ENCODE measurements at places on chromosomes 7 and 10.

DNA sequence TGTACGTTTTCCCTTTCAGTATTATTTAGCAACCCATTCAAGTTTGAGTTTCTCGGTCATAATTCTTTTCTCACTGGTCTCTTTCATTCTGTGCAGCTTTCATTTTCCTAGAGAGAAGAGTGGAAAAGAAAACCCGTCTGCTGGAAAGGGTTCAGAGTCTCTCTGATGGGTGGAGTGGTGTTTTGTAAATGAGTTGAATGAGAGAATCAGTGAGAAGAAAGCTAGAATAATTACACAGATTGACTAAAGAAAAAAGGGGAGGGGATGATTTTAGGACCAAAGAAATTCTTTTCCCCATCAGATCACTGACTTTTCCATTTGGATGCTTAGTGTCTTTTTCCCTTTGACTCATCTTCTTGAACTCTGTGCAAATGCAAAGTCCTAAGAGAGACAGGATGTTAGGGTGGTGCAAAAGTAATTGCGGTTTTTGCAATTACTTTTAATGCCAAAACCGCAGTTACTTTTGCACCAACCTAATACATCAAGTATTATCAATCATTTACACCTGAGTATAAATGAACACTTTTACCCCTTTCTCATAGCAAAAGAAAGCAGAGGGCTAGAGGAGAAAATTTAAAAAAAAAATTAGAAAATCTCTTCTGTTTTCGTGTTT lies 242.1 kb upstream of the SP4 start:
- DNase-seq, result no peak

- DNase-seq, result no peak
These were observed 57.6 kb downstream of the VOPP1 start for GRCh38 chr7:55514546-55515265.

DNA sequence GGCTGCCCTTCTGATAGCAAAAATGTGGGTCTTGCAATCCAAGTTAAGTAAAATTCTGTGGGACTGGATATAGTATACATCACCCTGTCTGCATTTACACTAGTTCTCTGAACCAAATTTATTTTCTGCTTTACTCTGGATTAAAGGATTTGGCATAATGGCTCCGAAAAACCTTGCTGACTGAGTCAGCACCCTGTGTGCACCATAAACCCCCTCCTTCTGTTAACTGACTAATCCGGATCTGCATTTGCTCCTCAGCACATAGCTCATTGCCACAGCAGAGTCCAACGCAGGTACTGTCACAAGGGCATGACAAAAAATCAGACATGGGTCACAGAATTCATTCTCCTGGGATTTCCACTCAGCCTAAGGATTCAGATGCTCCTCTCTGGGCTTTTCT lies 1.3 kb downstream of the OR2A5 start:
- no peak for DNase-seq

GRCh38 chr10:92719991-92720830 lies 30.5 kb downstream of the HHEX start:
- peak; percentile 94 for DNase-seq

DNA sequence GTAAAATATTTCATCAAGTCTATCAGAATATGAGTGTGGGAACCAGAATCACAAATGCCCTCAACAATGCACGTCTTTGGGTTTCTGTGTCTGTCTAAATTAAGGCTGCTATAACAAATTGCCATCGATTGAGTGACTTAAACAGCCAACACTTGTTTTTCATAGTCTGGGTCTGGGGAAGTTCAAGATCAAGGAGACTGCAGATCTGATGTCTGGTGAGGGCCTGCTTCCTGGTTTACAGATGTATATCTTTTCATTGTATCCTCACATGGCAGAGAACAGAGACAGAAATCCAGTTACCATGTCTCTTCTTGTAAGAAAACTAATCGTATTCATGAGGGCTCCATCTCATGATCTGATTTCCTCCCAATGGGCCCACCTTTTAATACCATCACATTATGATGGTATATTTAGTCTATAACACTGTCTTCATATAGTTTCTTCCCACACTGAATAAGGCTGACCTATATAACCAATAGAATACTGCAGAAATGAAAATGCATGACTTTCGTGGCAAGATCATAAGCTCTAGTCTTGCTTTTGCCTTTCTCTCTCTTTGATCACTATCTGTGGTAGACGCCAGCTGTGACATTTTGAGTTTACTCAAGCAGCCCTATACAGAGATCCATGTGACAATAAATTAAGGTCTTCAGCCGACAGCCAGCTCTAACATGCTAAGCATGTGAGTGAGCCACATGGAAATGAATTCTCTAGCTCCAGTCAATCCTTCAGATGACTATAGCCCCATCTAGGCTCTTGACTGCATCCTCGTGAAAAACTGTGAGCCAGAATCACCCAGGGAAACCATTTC lies 51.9 kb downstream of the THSD7A start:
- DNase-seq, result no peak

DNA sequence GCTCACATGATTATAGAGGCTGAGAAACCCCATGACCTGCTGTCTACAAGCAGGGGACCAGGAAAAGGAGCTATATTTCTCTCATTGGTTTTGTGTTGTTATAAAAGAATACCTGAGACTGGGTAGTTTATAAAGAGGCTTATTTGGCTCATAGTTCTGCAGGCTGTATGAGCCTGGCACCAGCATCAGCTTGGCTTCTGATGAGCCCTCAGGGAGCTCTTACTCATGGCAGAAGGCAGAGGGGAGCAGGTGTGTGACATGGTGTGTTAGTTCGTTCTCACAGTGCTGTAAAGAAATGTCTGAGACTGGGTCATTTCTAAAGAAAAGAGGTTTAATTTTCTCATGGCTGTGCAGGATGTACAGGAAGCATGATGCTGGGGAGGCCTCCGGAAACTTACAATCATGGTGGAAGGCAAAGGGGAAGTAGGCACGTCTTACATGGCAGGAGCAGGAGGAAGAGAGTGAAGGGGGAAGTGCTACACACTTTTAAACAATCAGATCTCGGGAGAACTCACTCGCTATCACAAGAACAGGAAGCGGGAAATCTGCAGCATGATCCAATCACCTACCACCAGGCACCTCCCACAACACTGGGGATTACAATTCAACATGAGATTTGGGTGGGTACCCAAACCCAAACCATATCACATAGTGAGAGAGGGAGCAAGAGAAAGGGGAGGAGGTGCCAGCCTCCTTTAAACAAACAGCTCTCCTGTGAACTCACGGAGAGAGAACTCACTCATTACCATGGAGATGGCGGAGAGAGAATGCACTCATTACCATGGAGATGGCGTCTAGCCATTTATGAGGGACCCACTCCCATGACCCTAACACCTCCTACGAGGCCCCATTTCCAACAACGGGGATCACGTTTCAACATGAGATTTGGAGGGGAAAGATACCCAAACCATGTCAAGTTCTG lies 133.4 kb downstream of the JCAD start:
- no peak for DNase-seq

DNA sequence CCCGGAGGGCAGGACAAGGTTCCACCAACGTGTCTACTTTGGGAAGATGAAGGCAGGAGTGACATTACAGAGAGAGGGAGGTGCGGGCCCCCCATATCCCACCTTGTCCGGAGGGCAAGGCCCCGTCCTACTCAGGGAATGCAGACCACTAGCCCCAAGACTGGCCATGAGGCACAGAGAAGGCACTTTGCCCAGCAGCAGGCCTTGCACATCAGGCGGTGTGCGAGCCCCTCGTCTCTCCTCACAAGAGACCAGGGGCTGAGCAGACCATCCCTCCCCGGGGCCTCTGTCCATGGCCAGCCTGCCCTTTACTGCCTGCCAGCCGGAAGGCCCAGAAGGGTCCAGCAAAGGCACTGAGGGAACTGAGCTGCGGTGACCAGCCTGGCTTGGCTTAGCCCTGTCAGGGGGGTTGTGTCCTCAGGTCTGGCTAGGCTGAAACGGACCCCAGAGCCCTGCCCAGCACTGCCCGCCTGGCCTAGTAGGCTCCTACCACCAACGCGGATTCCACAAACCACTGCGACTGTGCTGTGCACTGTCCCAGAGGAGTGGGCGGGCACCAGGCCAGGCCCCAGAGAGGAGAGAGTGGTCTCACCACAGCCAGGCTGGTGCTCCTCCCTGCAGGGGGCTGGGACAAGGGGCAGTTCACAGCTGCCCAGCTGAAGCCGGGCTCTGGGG lies 16.7 kb downstream of the CAMK2B start:
- no peak for DNase-seq

DNA sequence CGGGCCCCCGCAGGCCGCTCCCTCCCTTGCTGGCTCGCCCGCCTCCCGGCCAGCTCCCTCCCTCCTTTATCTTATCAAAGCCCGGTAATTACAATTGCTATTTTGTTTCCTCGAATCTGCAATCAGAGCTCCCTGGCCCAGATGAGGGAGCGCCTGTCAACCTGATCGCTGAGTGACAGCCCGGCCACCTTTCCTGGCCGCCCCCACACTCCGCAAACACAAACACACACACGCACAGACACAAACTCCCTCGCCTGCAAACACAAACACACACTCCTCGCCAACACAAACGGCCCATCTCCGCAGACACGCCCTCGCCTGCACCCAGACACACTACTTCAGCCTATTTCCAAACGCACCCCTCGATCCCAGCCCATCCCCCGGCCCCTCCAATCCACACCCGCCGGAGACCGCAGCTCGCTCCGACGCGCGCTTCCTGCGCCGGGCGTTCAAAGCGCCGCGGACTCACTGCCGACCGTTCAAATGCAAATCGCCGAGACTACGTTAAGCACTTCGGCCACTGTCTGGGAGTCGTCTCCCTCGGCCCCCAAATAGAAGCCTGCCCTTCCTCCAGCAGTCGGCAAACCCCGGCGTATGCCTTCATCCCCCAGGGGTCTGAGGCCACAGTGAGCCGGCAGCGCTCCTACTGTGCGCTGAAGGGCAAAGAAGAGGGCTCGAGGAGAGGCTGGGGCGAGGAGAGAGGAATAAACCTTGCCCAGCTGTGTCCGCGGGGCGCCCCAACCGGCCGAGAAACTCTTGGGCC lies 3.0 kb upstream of the FGF8 start:
- DNase-seq, result no peak

DNA sequence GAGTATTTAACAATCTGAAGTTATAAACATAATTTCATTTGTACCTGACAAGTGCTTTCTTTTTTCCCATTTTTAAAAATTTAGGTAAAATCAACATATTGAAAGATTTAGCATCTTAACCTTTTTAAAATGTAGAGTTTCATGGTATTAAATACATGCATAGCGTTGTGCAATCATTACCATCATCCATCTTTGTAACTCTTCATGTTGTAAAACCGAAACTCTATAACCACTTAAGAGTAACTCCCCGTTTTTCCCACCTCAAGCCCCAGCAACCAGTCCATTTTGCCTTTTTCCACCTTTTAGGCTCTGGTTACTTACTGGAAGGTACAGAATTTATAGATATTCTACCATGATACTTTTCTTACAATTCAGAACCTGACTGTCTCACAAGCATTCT lies 892.5 kb downstream of the DNAJB9 start:
- DNase-seq, result no peak

Measured in DMS79 treated with DMSO at 0.1 percent for 48 hours (cell line).